ENCODE measurements at places on chromosomes 11 and 22. TPM values are rescaled to one million over a fixed set of nuclear protein-coding genes. Genes with fewer than 3 reads are reported as not detected.

The SCGB2A2 gene
- polyA plus RNA-seq, result not detected

The MTMR3 gene
- 46.7 TPM for polyA plus RNA-seq

The WBP2NL gene
- polyA plus RNA-seq, result not detected

The HEPHL1 gene
- polyA plus RNA-seq, result not detected

The VPREB1 gene
- polyA plus RNA-seq, result not detected

The STK33 gene
- 13.9 TPM for polyA plus RNA-seq

The TBX10 gene
- not detected for polyA plus RNA-seq

The ELMOD1 gene
- polyA plus RNA-seq, result 11.9 TPM

The TENM4 gene
- polyA plus RNA-seq, result 24.8 TPM

The MOGAT2 gene
- polyA plus RNA-seq, result not detected

The SYT12 gene
- 2.1 TPM for polyA plus RNA-seq

The TSPAN18 gene
- 8.4 TPM for polyA plus RNA-seq

The DNAJB13 gene
- polyA plus RNA-seq, result not detected

The FAT3 gene
- polyA plus RNA-seq, result 53.6 TPM

The DTX4 gene
- 37.7 TPM for polyA plus RNA-seq

The CALCA gene
- polyA plus RNA-seq, result not detected

The NRIP3 gene
- 13.4 TPM for polyA plus RNA-seq

The OR52I1 gene
- not detected for polyA plus RNA-seq

The B3GAT1 gene
- polyA plus RNA-seq, result 28.2 TPM

The PLEKHB1 gene
- polyA plus RNA-seq, result 0.40 TPM

The NLRP14 gene
- 0.48 TPM for polyA plus RNA-seq

The ART5 gene
- not detected for polyA plus RNA-seq

The PC gene
- 8.9 TPM for polyA plus RNA-seq

The APOL5 gene
- polyA plus RNA-seq, result not detected

The C11orf68 gene
- 13.3 TPM for polyA plus RNA-seq

The OR51B5 gene
- not detected for polyA plus RNA-seq

The RPS6KB2 gene
- polyA plus RNA-seq, result 92.8 TPM

The MRGPRG gene
- not detected for polyA plus RNA-seq

The FXYD2 gene
- 4.8 TPM for polyA plus RNA-seq

The CCDC86 gene
- 0.16 TPM for polyA plus RNA-seq

The OR51G2 gene
- not detected for polyA plus RNA-seq

The DAGLA gene
- polyA plus RNA-seq, result 5.7 TPM

Data from neural cell (in vitro differentiated cells).